GDM1 (cell line): ENCODE measurements at places on chromosomes 1 and 21.
A peak's percentile ranks its signal among the peaks of the same experiment; 100 is the strongest.

GRCh38 chr1:243452092-243452491 lies 196.3 kb downstream of the SDCCAG8 start:
- DNase-seq, result no peak

DNA sequence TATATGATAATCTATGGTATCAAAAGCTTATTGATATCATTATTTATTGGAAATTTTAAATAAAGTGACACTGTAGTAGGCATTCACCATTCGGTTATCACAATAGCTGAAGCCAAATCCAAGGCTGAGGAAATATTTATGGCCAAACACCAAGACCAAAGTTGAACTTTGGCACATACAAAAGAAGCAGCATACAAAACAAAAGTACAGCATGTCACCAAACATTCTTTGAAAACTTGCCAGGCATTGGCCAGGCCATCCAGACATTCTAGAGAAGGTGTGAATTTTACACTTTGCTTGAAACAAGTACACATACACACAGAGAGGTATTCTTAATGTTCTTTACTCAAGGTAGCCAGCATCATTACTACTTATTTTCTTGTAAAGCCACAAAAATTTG lies 544.4 kb upstream of the CXADR start:
- DNase-seq, result no peak

DNA sequence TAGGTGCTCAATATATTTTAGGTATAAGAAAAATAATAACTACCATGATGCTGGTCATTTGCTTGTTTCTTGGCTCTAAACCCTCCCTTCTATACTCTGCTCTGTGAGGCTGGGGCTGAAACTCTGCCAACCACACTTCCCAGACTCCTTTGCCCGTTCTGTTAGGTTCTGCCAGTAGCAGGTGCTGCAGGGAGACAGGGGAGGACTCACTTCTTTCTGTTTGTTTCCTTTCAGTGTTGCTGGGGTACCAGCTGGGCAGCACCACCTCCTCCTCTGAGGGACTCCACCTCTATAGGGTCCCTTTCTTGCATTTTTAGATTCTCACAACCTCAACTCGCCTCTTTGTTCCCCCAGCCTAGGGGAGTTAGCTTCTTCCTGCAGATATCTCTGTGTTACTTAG lies 17.0 kb upstream of the SH2D2A start:
- DNase-seq, result no peak

DNA sequence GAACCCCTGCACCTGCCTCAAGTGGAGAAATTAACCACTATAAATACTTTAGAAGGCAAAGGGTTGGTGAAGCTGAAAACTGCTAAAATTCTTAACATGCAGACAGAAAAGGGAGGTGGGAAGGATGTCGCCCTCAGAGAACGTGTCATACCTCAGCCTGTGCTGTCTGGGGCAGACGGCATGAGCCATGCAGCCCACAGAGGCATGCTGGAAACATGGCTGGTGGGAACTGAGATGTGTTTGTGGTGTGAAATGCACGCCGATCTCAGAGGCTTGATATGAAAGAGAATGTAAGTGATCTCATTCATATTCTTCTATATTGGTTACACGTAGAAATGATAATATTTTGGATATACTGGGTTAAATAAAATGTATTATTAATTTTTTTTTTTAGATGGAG lies 16.3 kb downstream of the AGPAT3 start:
- no peak for DNase-seq

DNA sequence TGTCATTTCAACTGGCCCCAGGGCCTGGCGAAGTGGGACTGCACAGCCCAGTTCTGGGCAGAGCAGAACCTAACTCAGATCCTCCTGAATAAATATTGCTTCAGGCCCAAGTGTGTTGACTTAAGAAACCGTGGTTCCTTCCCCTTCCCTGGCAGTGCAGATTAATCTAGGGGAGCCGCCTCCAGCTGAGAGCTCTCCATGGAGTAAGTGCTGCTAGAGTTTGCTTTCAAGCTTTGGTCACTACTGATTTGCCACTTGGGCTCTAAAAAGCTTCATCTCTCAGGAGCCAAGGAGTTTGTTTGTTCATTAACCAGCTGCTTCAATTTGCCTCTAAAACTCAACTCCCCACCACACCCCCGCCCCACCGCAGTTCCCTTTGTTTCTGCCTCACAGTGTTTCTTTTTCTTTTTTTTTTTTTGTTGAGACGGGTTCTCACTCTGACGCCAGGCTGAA lies 112.1 kb downstream of the DTL start:
- peak; percentile 15 for DNase-seq

- no peak for DNase-seq
Measured at GRCh38 chr1:163789911-163790310, 468.2 kb downstream of the NUF2 start.

DNA sequence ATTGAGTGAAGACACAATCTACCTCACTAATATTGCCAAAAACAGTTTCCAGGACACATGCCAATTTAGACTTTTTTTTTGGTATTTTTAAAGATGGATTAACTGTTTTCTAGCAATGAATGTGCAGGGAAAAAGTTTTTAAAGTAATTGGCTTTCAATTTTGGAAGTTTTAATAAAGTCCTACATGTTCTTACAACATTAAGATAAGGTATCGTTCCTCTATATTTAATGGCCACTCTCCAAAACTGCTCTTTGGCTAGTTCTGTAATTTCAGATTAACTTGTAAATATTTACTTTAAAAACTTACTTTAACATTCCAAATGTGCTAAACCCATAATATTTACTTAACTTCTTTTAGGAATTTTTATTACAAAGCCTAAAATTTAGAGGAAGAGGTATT lies 1332.2 kb upstream of the PRMT6 start:
- DNase-seq, result no peak

DNA sequence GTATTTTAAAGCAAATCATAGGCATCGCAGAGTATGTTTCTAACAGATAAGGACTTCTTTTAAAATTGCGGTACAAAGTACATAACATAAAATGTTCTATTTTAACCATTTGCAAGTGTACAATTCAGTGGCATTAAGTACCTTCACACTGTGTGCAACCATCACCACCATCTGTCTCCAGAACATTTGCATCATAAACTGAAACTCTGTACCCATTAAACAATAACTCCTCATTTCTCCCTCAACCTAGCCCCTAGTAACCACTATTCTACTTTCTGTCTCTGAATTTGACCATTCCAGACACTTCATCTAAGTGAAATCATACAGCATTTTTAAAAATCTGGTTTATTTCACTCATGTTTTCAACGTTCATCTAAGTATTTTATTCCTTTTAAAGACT lies 16.6 kb upstream of the ATF3 start:
- no peak for DNase-seq

- DNase-seq, result no peak
Measured at GRCh38 chr1:18549906-18550305, 69.2 kb downstream of the KLHDC7A start.

GRCh38 chr21:42411891-42412635 lies 8.4 kb downstream of the UBASH3A start:
- DNase-seq, result no peak

GRCh38 chr1:60488847-60489246 lies 415.3 kb upstream of the C1orf87 start:
- no peak for DNase-seq

DNA sequence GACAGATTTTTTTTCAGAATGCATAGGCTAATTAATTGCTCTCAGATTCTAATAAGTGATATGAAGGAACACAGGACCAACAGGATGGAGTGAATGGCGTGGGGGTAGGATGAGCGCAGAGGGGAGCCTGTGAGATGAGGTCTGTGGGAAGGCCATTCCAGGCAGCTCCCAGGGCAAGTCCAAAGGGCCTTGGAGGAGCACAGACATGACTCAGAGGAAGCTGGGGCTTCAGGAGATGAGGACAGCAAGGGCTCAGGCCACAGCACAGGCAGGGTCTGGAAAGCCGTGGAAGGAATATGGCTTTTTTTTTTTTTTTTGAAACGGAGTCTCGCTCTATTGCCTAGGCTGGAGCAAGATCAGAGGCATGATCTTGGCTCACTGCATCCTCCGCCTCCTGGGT lies 35.1 kb downstream of the FMN2 start:
- no peak for DNase-seq

GRCh38 chr1:88298506-88298905 lies 385.6 kb upstream of the PKN2 start:
- DNase-seq, result no peak

- DNase-seq, result no peak
Measured at GRCh38 chr1:109622895-109623294, 3.3 kb downstream of the AMPD2 start.

GRCh38 chr1:92973203-92973897 lies 12.1 kb upstream of the DIPK1A start:
- no peak for DNase-seq

GRCh38 chr1:3529099-3529729 lies 74.7 kb downstream of the ARHGEF16 start:
- no peak for DNase-seq

- no peak for DNase-seq
Measured at GRCh38 chr1:31859044-31859443, 43.2 kb upstream of the SPOCD1 start.

DNA sequence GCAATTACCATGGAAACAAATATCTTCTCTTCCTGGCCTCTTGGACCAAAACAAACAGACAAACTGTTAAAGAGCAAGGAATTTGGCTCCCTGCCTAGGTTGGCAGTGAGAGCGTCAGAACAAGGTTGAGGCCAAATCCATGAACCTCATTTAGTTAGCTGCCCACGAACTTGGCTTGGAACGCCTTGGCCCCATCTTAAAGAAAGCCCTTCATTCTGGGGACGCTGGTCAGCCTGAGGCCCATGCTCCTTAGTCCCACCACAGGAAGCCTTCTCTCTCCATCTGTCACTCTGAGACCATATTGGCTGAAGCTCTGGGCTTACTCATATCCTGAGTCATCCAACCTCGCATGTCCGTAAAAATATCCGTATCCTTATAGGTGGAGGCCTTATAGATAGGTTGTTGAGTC lies 62.4 kb upstream of the DIRAS3 start:
- no peak for DNase-seq

GRCh38 chr1:205365945-205366463 lies 9.3 kb upstream of the KLHDC8A start:
- no peak for DNase-seq

GRCh38 chr1:116457946-116458604 lies 85.0 kb downstream of the ATP1A1 start:
- DNase-seq, result no peak

DNA sequence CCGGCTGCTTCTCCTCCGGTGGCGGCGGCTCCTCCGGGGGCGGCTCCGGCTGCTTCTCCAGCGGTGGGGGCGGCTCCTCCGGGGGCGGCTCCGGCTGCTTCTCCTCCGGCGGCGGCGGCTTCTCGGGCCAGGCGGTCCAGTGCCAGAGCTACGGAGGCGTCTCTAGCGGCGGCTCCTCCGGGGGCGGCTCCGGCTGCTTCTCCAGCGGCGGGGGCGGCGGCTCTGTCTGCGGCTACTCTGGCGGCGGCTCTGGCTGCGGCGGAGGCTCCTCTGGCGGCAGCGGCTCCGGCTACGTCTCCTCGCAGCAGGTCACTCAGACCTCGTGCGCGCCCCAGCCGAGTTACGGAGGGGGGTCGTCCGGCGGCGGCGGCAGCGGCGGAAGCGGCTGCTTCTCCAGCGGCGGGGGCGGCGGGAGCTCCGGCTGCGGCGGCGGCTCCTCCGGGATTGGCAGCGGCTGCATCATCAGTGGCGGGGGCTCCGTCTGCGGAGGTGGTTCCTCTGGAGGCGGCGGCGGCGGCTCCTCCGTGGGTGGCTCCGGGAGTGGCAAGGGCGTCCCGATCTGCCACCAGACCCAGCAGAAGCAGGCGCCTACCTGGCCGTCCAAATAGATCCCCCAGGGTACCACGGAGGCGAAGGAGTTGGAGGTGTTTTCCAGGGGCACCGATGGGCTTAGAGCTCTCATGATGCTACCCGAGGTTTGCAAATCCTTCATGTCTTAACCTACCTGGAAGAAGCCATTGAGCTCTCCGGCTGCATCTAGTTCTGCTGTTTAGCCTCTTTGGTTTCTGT lies 2.0 kb downstream of the LORICRIN start:
- DNase-seq, result no peak

GRCh38 chr1:37282764-37283163 lies 191.6 kb upstream of the ZC3H12A start:
- DNase-seq, result no peak

- DNase-seq, result no peak
Measured at GRCh38 chr1:62318756-62319544, at the start of gene KANK4. KANK4 (minus strand) TSS chr1:62319434; CDS start chr1:62281564, 37,870 bp downstream.
